ENCODE measurements at places on chromosomes 16 and 17.

DNA sequence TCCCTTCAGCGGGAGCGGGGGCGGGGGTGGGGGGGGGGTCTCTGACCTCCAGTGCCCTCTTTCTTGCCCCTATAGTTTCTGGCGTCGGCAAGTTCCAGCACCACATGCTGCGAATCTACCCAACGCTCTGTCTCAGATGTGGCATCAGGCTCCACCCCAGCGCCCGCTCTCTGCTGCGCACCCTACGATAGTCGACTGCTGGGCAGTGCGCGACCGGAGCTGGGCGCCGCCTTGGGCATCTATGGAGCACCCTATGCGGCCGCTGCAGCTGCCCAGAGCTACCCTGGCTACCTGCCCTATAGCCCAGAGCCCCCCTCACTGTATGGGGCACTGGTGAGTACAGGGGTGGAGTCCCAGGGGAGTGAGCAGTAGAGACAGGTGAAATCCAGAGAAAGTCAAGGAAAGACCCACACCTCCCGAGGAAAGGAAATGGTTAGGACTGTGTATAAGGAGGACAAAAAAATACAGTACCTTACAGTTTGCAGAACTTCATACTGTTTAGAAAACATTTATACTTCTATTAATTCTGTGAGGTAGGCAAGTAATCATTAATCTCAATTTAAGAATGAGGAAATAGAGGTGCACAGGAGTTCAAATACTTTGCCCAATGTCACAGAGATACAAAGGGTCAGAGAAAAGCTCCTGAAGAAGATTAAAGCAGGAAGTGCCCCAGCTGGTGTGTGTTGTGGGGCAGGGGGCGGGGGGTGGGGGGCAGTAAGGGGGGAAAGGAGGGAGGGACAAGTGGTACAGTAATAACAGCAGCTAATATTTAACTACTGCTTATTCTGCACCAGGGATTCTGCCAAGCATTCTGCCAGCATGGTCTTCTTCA, 2.5 kb downstream of the IRX6 start:
- no peak for DNase-seq

DNA sequence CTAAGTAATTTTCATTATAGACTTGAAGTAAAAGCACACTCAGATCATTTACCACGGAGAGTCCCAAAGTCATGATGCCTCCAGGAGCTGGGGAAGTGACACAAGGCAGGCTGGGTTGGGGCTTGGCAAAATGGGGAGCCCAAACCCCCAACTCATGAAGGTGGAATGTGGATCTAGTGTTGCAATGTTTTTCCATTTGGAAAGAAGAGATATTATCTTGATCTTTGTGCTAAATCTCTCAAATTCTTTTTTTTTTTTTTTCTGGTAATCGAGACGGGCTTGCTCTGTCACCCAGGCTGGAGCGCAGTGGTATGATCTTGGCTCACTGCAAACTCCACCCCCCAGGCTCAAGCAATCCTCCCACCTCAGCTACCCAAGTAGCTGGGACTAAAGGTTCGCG, 7.5 kb upstream of the KCNG4 start:
- no peak for DNase-seq

DNA sequence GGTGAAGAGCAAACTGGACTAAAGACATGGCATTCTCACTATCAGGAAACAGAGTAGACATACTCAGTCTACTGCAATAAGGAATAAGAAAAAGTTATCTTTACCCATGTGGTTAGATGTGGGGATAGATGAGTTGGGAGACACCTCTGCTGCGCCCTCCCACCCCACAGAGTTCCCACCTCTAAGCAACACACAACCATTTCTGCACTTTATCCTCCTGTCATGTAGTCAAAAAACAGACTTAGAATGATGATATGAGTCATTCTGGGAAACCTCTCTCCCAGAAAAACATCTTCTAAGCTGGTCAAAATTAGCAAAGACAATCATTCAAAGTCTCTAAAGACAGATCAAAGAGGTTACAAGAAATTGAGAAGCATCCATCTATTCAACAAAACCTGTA, 94.9 kb downstream of the CACNG1 start:
- no peak for DNase-seq

GRCh38 chr17:81902023-81902652, at the start of gene NPB:
Gene NPB (plus strand): TSS chr17:81902238. CDS start chr17:81902278, 40 bp downstream.
- DNase-seq: no peak

- DNase-seq: no peak
Measured at GRCh38 chr16:3112058-3112880, at the start of gene ZNF205. Gene ZNF205 (plus strand): TSS chr16:3112586. CDS start chr16:3113431, 845 bp downstream.

- no peak for DNase-seq
Measured at GRCh38 chr16:28859326-28859725, 4.3 kb upstream of the SH2B1 start.

DNA sequence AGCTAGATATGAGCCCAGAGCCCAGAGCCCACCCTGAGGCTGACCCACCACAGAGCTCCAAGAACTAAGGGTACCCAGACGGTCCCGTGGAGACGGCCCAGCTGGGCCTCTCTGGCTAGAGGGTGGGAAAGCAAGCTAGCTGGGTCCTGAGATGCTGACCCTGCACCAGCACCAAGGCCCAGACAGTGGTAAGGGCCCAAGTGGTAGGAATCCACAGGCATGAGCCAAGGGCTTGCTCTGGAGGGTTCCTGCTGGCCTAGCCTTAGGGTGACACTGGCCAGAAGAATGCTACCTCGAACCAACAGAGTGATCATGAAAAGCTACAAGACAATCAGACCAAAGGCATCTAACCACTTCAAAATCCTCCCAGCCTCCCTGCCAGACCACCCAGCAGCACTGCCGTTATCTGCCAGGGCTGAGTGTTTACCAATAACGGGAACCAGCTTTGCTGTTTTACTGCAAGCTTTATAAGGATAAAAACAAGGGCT, 13.2 kb downstream of the HIC1 start:
- no peak for DNase-seq

GRCh38 chr17:7853691-7854038, 1.2 kb upstream of the TMEM88 start:
- no peak for DNase-seq

DNA sequence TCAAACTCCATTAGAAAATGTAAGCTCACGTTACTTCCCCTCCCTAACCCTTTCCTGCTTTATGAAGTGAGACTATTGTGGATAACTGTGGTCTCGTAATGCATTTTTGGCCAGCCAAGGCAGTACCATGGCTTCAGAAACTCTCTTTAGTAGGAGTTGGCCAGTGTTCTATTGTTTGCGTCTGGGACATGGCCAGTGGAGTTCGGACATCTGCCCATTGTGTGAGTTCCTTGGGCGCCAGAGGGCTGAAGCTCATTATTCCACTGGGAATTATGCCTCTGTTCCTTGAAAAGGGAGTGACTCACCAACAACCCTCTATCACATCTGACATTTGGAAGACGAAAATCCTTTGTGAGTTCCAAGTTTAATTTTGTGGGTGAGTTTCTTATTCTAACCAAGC, 319.5 kb upstream of the SOX9 start:
- no peak for DNase-seq

DNA sequence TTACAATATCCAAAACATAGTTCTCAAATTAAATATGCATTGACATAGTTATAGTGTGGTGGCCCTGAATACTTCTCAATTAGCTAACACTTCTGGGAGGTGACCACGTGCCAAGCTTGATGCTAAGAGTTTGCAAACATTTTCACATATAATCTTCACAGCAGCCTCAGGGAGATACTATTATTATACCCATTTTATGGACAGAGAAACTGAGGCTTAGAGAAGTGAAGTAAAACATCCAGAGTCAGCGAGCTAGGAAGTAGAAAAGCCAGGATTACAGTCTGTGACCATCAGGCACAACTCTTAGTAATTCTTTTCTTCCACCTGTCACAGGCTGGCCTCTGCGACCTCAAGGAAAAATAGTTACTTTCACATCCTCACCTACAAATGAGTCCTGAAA, 102.2 kb upstream of the IRX6 start:
- no peak for DNase-seq

DNA sequence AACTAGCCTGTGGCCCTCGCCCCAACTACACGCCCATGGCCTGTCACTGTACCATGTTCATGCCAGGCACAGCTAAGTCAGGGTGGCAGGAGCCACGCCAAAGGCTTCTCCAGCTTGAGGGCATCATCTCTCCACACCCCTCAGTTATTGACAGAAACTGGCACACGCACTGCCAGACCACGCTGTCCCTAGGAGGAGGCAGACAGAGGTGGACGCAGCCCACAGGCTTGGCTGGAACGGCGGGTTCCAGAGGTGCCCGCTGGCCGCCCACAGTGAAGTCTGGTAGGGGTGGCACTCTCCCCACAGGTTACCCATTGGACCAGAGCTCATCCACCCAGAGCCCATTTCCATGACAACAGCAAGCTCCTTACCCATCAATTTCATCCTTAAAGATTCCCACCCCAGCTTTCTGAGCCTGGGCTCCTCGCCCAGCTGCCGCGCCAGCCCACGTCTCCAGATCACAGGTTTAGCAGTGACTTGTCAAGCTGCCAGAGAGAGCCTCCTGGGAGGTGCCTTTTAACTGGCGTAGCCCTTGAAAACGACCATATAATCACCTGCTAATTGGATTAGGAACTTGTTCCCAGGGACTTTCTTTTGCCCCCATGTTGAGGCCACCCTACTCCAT, 27.9 kb downstream of the RPRML start:
- no peak for DNase-seq

GRCh38 chr17:72985882-72986720, 106.4 kb downstream of the SLC39A11 start:
- peak; percentile 70 for DNase-seq

- peak; percentile 20 for DNase-seq
Measured at GRCh38 chr16:48157794-48158193, 2.0 kb upstream of the ABCC12 start.

DNA sequence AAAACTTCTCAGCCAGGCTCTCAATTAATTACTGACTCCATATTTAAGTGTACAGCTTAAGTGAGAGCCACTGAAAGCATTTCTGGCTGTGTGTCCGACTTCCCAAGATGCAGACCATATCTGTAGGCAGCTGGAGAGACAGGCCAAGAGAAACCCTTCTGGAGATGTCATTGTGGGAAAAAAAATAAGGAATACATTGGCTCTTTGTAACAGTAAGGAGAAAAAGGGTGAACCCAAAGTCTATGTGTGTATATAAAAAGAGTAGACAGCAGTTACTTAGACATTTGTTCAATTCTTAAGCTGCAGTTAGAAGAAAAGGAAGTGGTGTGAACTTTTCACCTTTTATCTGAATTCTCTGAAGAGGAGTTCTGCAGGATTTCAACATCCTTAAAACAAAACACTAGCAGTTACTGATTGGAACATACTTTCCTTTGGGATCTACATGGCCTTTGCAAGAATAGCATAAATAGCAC, 21.7 kb downstream of the FAM117A start:
- DNase-seq: no peak

DNA sequence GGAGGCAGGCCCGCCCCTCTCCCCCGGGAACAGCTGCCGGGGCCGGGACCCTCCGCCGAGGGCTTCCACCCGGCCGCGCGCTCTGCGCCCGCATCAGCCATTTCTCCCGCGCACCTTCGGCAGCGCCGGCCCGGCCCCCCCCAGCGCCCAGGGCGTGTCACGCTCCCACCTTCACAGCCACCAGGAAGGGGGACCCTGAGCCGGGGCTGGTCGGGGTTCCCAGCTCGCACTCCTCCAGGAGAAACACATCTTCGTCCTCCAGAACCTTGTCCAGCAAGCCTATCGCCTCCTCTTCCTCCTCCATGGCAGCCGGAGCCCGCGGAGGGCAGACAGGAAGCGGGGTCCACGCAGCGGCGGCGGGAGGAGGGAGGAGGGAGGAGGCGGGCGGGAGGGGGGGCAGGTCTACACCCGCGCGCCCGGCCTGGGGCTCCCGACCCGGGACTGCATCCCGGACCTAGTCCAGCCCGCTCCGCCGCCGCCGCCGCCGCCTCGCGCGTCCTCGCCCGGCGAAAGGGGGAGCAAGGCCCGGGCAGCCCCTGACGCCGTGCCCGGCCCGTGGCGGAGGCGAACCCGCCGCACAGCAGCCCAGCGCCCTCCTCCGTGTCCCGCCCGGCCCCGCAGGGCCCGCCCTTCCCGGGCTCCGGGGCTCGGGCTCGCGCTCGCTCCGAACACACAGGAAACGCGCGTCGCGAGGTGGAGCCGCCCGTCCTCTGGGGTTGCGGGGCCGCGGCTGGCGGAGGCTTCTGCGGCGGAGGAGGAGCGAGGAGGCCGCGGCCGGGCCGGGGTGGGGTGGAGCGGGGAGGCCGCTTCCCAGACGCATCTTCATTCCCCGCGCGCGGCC, 70.8 kb downstream of the ABR start:
- DNase-seq: peak; percentile 78

- peak; percentile 12 for DNase-seq
Measured at GRCh38 chr17:27415120-27415795, 41.0 kb upstream of the KSR1 start.

DNA sequence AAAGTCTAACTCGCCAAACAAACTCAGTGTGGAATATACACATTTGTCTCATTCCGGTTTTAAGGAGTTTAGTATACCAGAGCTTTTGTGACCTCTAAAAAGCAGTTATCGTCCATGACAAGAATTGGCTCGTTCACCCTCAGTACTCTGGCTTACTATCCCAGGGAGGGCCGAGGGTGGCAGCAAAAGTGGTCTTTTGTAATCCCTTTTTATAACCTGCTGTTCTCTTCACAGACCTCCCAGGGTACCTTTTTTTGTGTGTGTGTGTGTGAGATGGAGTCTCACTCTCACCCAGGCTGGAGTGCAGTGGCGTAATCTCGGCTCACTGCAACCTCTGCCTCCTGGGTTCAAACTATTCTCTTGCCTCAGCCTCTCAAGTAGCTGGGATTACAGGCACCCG, 8.9 kb downstream of the NMT1 start:
- no peak for DNase-seq

DNA sequence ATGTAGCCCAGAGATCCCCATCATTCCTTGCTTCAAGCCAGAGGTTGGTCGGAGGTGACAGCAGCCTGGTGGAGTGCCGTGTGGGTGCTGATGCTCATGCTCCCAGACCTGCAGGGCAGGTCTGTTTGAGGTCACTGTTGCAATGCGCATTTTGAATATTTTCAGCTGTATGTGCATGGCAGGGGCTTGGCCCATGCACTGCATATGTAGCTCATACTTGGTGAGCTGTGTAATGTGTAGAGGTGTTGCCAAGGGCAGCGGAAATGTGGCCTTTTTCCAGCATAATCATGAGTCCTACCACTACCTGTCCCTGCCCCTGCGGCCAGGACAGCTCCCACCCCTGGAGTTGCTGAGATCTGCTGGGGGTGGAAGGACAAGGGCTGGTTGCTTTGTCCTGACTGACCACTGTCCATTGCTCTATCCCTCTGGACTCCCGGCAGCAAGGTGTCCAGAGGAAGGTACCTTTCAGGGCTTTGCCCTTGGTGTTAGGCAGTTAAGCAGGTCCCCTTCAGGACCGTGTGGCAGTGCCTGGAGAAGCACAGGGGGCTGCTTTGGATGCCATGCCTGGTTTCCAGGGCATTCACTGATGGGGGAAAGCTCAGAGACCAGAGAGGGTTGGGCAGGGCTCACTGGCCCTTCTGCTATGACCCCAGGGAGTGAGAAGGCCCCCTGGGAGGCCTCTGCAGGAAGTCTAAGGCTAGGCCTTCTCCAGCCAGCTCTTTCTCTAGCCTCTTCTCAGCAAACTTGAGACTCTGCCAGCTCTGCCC, 215.2 kb downstream of the NTN1 start:
- DNase-seq: no peak
